ENCODE measurements at places on chromosomes 6 and 20. TPM values are rescaled to one million over a fixed set of nuclear protein-coding genes. Genes with fewer than 3 reads are reported as not detected.
A peak's percentile ranks its signal among the peaks of the same experiment; 100 is the strongest.

GRCh38 chr6:72238021-72238420, 351.7 kb downstream of the RIMS1 start:
- no peak for DNase-seq

ZC2HC1B gene
- not detected for polyA plus RNA-seq

GRCh38 chr6:75428204-75428603, 65.4 kb downstream of the FILIP1 start:
- no peak for DNase-seq

FAM184A gene
- 5.9 TPM for polyA plus RNA-seq

DNA sequence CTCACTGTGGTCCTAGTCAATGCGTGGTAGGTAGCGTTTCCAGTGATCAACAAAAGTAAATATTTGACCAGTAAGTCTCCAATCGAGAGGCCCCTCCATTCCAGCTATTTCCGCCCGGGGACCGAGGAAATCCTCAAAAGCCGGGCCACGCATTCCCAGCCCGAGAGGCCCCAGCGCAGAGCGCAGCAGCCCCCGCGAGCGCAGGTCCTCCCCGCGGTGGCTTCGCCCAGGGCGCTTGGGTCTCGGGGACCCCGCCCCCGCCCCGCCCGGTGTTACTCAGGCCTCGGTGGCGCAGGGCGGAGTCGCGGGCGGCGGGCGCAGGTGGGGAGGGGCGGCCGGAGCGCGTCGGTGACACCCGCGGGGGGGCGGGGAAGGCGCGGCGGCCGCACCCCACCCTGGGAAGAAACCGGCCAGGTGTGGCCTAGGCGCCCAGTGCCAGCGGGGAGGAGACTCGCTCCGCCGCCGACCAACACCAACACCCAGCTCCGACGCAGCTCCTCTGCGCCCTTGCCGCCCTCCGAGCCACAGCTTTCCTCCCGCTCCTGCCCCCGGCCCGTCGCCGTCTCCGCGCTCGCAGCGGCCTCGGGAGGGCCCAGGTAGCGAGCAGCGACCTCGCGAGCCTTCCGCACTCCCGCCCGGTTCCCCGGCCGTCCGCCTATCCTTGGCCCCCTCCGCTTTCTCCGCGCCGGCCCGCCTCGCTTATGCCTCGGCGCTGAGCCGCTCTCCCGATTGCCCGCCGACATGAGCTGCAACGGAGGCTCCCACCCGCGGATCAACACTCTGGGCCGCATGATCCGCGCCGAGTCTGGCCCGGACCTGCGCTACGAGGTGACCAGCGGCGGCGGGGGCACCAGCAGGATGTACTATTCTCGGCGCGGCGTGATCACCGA, at the start of gene DSP:
TSS of gene DSP (plus strand) at position 497 of the 890 bp plus-strand sequence. CDS start at position 742, 245 bp downstream.
- peak; percentile 39 for DNase-seq

RCAN2 gene
- 7.8 TPM for polyA plus RNA-seq

- no peak for DNase-seq
Measured at GRCh38 chr20:46307139-46307998, 929 bp downstream of the CDH22 start.

- DNase-seq: no peak
Measured at GRCh38 chr6:3456898-3457709, at the start of gene SLC22A23. SLC22A23 (minus strand) TSS chr6:3457050; CDS start chr6:3456559, 491 bp downstream.

DNA sequence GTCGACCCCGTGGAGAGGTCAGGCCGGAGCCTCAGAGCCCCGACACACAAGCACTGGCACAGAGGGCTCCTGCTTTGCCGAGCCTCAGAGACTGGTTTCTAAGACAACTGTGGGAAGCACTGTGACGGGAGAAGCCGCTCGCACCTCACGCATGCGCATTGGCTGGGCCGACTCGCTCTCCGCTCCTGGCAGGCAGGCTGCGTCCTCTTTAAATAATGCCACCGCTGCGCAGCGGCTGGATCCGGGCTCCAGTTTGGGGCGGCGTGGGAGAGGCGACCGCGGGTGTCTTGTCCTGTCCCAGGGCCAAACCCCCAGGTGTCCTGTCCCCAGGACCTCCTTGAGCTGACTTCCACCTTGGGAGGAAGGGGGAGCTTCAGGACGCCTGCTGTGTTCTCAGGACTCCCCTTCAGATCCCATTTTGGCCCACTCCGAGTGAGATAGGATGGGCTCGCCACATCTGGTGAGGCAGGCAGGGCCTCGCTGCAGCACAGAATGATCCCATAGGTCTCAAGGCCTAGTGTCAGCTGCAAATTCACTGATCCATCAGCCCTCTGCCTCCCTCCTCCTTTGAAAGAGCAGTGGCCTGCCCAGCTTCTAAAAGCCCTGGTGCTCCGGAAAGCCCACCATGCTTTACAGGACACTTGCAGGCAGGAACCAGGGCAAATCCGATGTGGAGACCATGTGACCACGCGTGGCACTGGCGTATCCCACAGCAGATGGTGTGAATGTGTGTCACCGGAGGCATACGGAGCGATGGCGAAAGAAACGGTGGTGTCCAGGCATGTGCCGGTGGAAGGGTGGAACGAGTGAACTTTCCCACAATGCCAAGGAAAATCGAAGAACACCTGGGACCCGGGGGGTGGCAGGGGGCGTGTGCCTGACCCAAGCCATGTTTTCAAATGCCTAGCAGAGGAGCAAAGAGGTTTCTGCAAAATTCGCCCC, 169.3 kb upstream of the ZNF337 start:
- DNase-seq: no peak

ANGPT4 gene
- 0.32 TPM for polyA plus RNA-seq

GRCh38 chr20:44657875-44658274, 6.4 kb upstream of the ADA start:
- DNase-seq: no peak

- no peak for DNase-seq
Measured at GRCh38 chr6:16174416-16175078, 45.7 kb downstream of the MYLIP start.

OLIG3 gene
- not detected for polyA plus RNA-seq

IP6K3 gene
- 1.3 TPM for polyA plus RNA-seq

GRCh38 chr20:38143646-38144554, 21.2 kb downstream of the TGM2 start:
- DNase-seq: no peak

DNA sequence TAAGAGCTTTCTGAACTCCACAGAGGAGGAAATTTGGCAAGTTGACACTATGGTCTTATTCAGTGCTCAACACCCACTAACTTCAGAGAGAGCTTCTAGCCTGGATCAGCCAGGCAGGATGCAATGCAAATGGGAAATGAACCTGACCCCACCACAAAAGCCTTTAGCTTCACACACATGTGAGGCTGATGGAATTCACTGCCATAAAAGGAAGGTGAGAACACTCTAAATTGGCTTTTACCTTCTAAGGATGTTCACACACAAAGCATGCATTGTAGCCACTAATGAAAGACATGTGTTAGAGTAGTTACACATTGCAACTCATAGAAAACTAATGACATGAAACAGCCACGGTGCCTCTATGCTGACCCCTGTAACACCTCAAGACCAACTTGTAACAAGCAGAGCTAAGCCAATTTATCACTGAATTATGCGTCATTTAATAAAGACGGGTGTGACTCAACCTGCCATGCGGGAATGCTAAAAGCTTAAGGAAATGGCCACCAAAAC, 262.1 kb downstream of the HACE1 start:
- no peak for DNase-seq

DNA sequence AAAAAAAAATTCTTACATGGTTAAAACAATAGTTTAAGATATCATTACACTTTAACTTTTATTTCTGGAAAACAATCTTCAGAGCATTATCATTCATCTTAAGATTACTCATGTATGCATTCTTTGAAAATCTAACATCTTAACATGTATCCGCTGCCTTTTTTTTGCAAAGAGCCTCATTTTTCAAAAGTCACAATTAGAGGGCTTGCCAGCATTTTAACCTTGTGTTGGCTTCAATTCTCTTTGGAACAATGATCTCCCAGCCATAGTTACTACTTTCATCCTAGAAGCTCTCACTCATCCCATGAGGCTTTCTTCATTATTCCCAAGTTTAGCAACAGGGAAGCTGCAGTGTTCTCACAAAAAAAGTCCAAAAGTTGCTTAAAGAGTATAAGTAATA, 330.8 kb downstream of the BCKDHB start:
- no peak for DNase-seq

ATP6V1G2 gene
- 9.4 TPM for polyA plus RNA-seq

DNA sequence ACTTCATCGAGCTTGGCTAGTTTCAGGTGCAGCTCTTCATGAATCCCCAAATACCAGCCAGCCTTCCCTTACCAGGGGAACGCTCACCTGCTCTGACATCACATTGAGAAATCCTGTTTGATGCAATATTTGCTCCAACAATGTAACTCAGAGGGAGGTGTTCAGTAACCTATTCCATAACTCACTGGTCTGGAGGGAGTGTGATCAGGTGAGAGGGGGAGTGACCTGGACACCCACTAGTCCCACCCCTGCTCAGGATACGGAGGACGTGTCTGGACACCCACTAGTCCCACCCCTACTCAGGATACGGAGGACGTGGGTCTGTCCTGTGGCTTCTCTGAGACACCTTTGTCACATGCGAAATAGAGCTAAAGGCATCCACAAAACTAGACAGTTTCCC, 70.3 kb downstream of the HUS1B start:
- DNase-seq: no peak

TPD52L1 gene
- 86.6 TPM for polyA plus RNA-seq

DNA sequence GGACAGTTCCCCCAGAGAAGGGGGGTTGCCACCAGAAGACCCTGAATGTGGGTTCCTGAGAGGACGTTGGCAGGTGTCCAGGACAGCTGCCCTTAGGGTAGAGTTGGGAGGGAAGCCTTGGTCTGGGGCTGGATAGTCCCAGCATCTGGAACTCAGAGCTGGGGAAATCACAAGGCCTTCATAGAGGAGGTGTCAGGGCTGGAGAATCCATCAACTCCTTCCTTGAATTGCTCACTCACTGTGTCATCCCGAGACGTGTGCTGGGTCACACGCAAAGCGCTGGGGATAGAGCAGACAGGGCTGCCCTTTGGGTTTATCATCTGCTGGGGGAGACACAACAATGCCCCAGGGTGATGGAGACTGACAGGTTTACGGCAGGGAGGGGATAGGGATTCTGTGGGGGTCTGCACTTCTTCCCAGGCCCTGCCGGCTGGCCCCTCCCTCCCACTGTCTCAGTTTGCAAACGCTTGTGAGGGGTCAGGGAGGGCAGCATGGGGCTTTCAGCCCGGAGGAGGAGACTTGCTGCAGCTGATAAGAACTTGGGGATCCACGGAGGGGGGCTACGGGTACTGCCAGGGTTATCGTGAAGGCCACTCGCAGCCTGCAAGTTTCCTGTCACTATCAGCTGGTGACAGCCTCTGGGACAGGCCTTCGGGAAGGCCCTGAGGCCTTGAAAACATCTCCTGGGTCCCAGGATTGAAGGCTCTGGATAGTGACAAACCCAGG, 18.6 kb downstream of the RBM38 start:
- no peak for DNase-seq

DNA sequence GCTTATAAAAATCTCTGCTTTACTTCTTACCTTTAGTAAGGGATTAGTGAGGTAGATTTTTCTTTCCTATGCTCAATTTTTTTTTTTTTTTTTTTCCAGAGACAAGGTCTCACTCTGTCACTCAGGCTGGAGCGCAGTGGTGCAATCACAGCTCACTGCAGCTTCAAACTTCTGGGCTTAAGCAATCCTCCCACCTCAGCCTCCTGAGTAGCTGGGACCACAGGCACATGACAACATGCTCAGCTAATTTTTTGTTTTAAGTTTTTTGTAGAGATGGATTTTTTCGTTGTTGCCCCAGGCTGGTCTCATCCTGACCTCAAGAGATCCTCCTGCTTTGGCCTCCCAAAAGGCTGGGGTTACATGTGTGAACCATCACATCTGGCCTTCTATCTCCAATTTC, 58.9 kb upstream of the RREB1 start:
- DNase-seq: no peak

DNA sequence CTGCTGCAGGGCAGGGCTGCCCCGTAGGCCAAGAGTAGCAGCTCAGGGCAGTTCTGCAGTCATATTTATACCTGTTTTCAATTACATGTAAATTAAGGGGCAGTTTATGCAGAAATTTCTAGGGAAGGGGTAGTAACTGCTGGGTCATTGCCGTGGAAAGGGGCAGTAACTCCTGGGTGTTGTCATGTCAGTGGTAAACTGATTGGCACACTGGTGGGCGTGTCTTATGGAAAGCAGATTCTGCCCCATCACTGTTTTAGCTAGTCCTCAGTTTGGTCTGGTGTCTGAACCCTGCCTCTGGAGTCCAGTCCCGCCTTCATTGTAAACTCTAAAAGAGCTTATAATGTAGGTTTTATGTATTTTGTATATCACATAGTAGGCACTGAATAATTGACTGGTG, 22.1 kb downstream of the MAP3K4 start:
- DNase-seq: no peak

DNA sequence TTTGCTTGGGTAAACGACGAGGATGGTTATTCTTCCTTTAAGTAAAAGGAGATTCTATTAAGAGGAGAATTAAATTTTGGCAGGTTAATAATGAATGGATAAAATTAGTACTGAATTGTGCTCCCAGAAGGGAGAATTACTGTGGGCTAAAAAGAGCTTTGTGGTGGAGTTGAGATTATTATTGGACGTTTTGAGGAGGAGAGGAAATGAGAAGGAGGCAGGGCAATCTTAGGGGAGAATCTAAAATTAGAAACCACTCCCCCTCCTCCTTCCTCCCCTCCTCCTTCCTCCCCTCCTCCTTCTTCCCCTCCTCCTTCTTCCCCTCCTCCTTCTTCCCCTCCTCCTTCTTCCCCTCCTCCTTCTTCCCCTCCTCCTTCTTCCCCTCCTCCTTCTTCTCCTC, 331.8 kb downstream of the PRL start:
- DNase-seq: no peak

GPR63 gene
- polyA plus RNA-seq: 3.4 TPM

- DNase-seq: no peak
Measured at GRCh38 chr6:39865011-39865888, 69.0 kb downstream of the MOCS1 start.

TM9SF4 gene
- polyA plus RNA-seq: 69.1 TPM

DNA sequence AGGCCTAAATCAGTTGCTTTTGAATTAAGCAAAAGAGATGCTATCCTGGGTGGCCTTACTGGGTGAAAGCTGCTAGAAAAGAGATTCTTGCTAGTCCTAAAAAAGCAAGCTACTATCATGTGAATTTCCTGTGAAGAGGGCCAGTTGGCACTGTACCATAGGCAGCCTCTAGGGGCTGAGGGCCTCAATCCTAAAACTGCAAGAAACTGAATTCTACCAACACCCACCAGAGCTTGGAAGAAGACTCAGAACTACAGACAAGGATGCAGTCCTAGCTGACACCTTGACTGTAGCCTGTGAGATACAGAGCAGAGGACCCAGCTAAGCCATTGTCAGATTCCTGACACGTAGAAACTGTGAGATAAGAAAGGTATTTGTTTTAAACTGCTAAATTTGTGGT, 24.5 kb downstream of the CLIC5 start:
- DNase-seq: no peak

- no peak for DNase-seq
Measured at GRCh38 chr6:134375220-134375580, 57.3 kb upstream of the SGK1 start.

GRCh38 chr20:14928083-14928482, 590.7 kb upstream of the FLRT3 start:
- no peak for DNase-seq

- no peak for DNase-seq
Measured at GRCh38 chr20:64160118-64160517, 4.1 kb upstream of the MYT1 start.

- DNase-seq: no peak
Measured at GRCh38 chr20:50826121-50826520, 31.3 kb downstream of the BCAS4 start.
